Stimulated activated CD4-positive, alpha-beta T cell treated with anti-CD3 and anti-CD28 coated beads, TNF-alpha, amount 100 ng/mL, for 1 hour (primary cell): ENCODE measurements at places on chromosomes 1 and 21.
A peak's percentile ranks its signal among the peaks of the same experiment; 100 is the strongest.

DNA sequence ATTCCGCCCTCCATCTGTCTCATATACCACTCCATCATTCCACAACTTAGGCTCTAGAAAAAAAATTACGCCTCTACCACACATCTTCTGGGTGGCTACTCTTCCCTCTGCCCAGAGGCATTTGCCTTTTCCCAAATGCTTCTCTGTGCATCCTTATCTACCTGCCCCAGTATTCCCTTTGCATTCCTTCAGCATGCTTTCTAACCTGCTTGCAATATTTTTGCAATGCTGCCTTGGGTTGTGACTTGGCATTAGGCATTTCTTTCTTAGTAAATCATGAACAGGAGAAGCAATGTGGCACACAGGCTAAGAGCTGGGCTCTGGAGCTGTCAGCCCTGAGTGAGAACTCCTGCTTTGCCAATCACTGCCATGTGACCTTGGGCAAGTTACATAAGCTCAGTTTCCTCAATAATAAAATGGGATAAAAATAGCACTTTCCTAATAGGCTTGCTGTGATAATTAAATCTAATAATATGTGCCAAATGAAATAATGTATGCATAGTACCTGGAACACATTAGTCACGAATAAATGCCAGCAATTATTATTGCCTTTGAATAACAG is 276.0 kb downstream of the ASTN1 start:
- DNase-seq: no peak

DNA sequence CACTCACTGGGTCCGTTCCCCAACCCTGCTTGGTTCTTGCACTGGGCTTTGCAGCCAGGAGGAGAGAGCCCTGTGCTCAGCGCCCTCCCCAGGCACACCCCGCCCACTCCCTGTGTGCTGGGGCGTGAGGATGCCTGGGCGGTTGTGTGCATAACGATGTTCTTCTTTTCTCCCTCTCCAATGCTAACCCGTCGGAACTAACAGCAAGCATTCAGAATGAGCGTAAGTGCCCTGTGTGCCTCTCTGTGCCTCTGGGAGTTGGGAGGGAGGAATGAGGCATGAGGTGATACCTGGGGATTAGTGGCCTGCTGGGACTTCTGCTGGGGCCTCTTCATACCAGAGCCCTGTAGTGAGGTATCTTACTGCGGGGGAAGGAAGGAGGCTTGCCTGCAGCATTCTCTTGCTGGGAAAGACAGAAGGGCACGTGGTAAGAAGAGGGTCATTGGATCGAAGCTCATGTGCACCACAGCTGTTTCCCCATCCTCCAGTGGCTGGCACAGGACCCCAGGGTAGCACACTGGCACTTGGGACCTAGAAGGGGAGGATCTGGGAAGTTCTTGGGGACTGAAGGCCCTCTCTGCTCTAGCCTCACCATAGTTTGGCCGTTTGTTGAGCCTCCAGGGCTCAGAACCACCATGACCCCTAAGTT is 79.8 kb downstream of the NFASC start:
- DNase-seq: no peak

DNA sequence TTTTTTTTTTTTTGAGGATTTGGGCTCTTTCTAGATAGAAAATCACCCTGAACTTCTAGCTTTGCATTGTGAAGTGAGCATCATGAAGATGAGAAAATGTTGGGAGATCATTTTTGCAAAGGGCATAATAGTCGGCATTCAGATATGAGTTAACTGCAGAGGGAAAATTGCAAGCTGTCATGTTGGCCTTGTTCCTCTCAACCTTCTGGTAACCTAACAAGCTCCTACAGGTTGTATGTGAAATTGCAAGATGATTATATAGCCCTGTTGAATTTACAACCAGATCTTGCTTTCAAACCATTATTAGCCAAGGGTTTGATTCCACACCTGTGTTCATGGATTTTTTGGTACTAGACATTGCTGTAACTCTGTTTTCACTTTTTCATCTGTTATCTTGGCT is 2.2 kb downstream of the ELOA start:
- no peak for DNase-seq

DNA sequence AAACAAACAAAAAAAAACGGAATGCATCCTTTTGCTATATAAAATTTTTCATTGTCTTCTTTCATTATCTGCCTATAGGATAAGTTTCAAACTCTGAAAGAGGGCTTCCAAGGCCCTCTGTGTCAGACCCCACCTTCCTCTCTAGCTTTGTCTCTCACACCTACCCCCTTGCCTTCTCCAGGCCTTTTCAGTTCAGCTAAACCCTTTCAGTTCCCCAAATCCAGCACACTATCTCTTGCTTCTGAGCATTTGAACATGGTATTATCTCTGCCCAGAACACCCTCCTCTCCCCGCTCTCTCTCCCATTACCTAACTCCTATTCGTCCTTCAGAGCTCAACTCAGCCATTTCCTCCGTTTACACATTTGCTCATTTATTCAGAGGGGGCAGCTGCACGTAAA is 35.7 kb downstream of the C1orf216 start:
- no peak for DNase-seq

DNA sequence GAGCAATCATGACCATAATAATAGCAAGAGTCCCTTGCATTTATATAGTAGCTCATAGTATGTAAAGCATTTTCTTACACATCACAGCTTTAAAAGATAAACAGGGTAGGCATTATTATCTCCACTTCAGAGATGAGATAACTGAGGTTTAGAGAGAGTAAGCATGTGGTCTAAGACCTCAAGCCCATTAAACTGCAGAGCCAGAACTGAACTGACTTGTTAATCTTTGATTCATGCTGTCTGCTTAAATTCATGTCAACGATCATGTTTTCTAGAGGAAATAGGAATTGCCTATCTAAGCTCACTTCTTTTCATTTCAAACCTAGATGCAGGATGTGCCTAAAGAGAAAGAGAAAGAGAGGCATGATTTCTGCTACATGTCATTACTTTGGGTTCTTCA is 524.8 kb downstream of the PTPRC start:
- no peak for DNase-seq

- DNase-seq: peak; percentile 33
Observed at GRCh38 chr1:1144122-1144842, 28.4 kb upstream of the C1orf159 start.

DNA sequence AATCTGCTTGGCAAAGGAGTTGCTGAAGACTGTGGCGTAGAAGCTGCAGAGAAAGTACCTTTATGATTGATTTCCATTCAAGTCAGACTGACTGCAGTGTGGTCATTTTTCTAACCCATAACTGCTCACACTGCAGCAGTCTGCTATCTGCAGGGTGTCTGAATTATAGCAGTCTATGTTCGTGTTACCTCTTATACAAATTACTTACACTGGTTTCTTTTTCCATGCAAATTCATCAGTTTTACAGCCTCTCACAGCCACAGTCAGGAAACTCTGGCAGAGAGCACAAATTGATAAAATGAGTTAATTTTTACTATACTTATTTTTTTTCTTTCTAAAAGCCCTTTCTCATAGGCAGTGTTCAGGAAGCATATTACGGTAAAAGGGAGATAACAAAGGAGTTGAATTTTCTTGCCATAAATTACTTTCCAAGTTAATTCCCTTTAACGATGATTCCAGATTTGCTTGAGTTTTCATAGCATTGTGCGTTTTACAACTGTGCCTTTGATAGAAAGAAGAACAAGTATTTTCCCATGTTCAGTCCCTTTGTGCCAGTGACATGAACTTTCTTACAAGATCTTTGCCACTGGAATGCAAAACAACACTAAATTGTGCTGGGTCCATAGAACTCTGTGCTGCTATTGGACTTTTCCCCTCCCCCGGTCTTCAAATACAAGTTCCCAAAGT is 261.5 kb downstream of the NFIA start:
- no peak for DNase-seq

GRCh38 chr1:47590523-47591225 is 152.8 kb downstream of the FOXD2 start:
- DNase-seq: no peak

GRCh38 chr1:203858975-203859374 is 2.4 kb upstream of the SNRPE start:
- no peak for DNase-seq

GRCh38 chr1:53475664-53476063 is 16.5 kb downstream of the DMRTB1 start:
- DNase-seq: no peak

- no peak for DNase-seq
Observed at GRCh38 chr1:111354584-111354983, 63.9 kb downstream of the CHIA start.

- DNase-seq: peak; percentile 42
Observed at GRCh38 chr1:2290595-2291510, 62.7 kb downstream of the SKI start.

DNA sequence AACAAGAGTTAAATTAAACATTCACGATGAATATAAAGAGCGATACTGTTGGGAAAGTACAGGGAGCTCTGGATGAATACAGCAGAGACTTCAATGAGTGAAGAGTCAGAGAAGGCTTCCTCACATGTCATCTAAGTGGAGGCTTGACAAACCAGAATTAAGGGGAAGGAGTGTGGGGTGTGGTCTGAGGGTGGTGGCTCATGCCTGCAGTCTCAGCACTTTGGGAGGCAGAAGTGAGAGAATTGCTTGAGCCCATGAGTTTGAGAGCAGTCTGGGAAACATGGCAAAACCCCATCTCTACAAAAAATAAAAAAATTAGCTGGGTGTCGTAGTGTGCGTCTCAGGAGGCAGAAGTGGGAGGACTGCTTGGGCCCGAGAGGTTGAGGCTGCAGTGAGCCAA is 8.7 kb downstream of the SDHB start:
- no peak for DNase-seq

DNA sequence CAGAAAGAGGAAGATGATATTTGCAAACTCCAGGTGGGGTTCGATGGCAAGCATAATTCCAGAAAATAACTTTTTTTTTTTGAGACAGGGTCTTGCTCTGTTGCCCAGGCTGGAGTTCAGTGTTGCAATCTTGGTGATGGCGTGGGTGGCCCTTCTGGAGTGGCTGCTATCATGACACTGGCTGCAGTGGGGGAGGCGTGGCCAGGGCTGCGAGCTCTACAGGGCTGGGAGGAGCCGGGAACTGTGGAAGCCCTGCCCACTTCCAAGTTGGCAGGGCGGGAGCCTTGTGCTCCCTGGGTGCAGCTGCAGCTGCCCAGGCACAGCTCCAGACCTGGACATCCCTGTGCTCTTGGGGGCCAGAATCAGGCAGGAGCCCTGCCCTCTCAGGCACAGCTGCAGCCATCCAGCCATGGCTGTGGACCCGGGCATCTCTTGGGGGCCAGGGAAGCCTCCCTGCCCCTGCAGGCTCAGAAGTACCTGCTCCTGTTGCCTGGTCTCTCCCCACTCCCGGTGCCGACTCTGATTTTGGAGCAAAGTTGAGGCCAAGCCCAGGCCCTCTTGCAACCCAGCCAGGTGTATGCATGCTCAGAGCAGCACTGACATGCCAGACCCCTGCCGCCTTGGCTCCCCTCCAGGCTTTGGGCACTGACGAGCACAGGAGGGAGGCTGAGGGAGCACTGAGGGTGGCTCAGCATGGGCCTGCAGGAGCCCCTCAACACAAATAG is 7.2 kb upstream of the BCL10 start:
- DNase-seq: no peak

DNA sequence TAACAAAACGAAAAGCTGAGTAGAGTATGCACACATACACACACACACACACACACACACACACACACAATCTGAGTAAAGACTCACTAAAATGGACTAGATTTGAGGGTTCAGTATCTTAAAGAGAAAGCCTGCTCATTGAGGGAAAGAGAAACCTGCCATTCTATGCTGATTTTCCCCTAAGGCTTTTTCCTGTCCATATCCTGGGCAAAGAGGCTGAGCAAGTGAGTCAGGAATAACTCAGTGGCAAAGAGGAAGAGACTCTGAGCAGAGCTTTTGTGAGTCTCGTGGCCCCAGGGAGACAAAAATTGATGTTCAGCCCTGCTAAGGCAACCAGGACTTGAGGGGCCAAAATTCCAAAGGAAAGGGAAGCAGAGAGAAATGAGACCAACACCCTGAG is 37.3 kb upstream of the RUNX1 start:
- DNase-seq: no peak

DNA sequence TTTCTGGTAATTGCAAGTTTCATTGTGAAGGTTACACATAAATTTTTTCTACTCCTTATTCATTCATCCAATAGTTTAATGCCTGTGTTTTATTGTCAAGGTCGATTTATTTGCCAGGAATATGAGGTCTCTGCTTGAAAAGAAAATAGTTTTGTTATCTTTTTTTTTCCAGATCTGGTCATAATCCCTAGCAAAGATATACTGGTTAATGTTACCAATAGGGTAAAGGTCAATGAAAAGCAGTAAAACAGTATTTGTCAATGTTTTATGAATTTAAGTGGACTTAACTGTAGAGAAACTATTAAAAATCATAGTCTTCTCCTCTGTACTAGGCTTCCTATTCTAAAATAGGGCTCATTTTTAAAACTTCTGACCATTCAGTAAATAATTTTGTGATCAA is 8.1 kb upstream of the FMO3 start:
- DNase-seq: no peak

DNA sequence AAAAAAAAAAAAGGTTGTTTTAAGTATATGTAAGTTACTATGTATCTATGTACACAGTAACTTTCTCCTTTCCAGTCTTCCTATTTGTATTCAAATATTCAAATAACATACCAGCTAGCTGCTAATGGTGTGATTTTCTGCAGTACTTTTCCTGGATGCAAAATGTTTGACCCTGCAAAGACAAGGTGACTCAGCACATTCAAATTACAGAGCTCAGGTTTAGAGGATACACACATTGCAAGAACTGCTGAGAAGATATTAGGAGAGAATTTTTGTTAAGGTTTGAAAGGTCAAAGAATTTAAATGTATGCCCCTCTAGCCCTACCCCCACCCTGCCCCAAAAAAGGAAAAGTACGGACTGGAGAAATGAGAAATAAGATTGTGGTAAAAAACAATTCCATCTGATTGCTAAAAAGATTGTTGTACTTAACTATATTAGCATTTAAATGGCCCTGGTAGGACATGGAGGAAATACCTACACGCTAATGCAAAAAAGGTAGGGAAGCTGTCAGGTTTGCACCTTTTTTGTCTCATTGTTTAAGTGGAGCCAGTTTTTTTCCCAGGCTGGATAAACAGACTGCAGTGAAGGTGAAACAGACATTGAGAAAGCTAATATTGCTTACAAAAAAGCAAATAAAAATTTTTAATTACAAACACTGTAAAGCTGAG is 45.6 kb downstream of the ZNF281 start:
- DNase-seq: no peak

GRCh38 chr1:93595743-93596142 is 85.9 kb downstream of the BCAR3 start:
- no peak for DNase-seq

GRCh38 chr1:204126956-204127355 is 24.9 kb downstream of the ETNK2 start:
- DNase-seq: no peak

- no peak for DNase-seq
Observed at GRCh38 chr1:47911424-47911823, 85.8 kb downstream of the TRABD2B start.

- no peak for DNase-seq
Observed at GRCh38 chr1:153556348-153556747, 7.3 kb upstream of the S100A3 start.

- DNase-seq: no peak
Observed at GRCh38 chr1:52186449-52186848, 44.6 kb downstream of the ZFYVE9 start.

DNA sequence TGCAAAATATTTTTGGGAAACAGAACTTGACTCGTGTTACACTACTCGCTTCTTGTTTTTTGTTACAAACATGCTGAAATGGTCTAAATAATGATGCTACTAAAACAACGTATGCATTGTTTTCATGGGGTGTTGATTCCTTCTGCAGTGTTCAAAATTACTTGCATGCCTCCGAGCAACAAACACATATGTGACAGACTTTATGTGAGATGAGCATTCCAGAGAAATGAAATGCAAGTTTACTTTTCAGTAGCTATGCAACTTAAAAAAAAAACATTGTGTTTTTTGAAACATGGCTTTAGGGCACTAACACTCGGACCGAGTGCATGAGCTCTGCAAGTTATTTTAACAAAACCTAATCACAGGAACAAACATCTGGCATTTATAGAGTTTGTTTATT is 84.8 kb downstream of the CAMTA1 start:
- DNase-seq: no peak
